ENCODE measurements at places on chromosomes 1 and 21.

DNA sequence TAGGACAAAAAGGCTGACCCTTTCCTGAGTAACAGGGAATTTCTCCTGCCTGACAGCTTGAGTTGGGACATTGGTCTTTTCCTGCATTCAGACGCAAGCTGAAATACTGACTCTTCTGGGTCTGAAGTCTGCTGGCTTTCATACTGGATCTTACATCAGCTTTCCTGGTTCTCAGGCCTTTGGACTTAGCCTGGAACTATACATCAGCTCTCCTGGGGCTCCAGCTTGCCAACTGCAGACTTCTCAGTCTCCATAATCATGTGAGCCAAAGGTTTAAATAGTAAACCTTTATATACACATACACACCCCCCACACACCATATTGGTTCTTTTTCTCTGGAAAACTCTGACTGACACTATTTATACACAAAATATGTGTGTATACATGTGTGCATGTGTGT is 59.0 kb upstream of the KCND3 start:
- DNase-seq, result no peak

GRCh38 chr1:119674111-119674526 is 26.1 kb upstream of the ZNF697 start:
- no peak for DNase-seq

DNA sequence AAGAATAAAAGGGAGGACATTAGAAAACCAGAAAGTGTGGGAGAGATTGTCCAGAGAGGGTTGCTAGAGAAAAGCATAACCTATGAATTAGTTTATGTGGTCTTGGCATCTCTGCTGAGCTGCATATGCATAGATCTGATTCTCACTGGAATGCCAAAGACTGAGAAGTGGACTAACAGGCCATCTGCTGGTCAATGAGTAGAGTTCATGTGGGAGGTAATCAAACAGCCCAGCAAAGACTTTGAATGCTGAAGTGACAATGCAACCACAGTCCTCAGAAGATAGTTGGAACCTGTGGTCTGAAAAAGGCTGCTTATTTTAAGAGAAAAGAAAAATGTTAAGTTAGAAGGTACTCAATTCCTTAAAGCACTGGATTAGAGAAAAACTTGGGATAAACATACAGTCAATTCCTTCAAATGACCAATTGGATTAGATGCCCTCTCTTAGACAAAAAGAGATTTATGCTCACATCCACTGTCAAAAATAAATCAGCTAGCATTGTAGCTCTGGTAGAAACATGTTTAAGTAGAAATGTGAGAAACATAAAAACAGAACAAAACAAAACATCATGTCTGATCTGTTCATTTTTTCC is 382.8 kb downstream of the AMY1C start:
- DNase-seq, result no peak

DNA sequence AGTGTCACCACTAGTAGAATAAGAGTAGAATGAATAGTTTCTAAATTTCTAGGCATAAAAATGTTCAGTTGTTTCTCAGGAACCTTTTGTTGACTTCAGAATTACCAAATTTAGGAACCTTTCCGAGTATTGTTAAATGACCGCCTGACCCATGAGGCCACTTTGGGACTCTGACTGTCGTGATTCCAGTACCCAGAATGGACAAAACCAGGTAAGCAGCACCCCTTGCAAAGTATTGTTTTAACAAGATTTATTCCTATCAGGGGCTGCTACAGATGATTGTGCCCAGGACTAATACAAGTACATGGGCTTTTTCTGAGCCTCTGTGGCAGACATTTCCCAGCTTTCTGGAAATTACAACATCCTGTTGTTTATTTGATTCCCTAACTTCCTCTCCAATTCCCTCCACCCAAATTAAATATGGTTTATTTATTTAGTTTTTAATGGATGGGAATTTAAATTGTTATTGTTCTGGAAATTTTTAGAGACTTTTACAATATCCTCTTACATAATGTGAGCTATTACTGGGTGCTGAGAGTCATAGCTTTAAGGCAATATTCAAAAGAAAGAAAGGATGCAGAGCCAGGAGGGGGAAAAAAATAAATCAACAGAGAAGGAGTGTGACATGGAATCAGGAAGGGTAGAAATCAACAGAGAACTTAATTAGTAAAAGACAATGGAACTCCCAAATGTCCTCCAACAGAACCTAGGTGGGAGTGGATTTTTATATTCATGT is 37.4 kb upstream of the NTPCR start:
- no peak for DNase-seq

DNA sequence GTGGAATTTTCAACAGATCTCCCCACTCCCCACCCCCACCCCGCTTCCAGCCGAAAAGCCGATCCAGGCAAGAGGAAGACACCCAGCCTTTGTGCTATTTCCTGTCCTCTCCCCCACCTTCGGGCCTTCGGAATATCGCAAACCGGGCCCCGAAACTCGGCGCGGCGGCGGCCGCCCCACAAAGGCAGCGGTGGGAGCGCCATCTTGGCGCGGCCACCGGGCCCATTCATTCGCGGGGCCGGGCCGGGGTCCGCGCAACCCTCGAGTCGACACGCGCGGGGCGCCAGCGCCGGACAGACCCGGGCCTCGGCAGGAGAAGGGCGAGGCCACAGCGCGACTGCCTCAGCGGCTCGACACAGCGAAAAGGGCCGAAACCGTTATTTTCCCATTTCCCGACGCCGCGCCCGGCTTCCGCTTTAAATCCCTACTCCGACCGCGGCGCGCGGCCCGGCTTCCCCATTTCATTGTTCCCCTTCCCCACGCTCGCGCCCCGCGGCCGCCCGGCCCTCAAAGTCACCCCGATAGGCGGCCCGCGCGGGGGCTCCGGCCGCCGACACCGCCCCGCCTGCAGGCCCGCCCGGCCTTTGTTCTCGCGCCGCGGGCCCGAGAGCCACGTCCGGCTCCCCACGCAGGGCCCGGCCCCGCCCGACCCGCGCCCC is 911 bp downstream of the GNB1 start:
- DNase-seq, result no peak

- DNase-seq, result no peak
These were observed 161.1 kb upstream of the RRP15 start for GRCh38 chr1:218123968-218124367.

- DNase-seq, result no peak
These were observed 27.0 kb upstream of the TIAM1 start for GRCh38 chr21:31370893-31371544.
